ENCODE measurements at places on chromosomes 6 and 20.

DNA sequence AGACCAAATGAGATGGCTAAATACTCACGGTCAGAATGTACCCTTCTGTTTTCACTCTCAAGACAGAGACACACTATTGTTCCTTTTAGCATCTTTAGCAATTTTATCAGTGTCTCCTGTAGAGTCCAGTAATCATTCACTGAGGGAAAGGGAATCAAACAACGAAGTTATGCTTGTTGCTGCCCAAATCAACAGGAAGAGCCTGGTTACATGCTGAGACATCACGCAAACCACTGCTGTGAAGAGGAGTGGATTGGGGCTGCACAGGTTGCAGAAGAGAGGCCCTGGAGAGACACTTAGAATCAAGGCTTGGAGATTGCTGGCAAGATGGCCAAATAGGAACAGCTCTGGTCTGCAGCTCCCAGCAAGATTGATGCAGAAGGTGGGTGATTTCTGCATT, 40.5 kb upstream of the B3GAT2 start:
- no peak for DNase-seq

DNA sequence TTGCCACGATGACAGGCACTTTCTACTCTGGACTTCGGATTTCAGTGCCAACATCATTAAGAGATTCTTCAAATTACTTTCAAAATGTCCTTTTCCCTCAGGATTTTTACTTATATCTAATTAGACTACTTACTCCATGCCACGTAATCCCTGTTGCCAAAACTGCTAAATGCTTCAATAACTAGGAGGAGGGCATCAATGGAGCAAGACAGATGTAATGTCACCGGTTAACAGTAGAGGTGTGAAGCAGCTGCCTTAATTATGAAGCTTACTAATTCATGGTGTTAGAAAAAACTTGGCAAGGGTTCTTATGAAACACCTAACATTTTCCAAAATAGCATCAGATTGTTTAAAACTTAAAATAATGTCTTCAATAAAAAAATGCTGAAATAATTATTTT, 111.2 kb upstream of the SIM1 start:
- no peak for DNase-seq

DNA sequence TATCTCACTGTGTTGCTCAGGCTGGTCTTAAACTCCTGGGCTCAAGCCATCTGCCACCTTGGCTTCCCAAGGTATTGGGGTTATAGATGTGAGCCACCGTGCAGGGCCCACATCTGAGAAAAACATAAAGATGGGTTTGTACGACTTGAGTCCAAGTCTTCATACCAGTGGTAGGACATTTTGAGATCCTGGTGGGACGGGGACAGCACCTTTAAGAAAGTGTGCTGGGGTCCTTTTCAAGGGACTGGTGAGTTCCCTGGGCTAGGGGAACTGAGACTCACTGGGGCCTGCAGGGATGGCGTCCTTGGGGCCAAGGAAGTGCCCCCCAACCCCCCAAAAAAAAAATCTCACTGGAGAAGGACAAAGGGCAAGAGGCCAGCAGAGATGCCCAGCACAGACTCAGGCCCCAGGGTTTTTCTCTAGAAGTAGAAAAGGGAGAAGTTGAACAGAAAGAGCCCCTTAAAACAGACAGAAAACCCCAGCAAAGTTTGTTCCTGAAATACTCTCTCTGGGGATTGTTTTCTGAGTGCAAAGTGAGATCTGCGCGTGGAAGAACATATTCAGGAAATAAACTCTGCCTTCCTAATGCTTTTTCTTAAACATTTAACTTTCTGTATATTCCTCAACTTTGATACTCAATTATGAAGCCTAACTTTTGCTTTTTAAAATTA, 10.7 kb downstream of the OSBPL2 start:
- no peak for DNase-seq

GRCh38 chr6:22326500-22326899, 29.7 kb upstream of the PRL start:
- no peak for DNase-seq

DNA sequence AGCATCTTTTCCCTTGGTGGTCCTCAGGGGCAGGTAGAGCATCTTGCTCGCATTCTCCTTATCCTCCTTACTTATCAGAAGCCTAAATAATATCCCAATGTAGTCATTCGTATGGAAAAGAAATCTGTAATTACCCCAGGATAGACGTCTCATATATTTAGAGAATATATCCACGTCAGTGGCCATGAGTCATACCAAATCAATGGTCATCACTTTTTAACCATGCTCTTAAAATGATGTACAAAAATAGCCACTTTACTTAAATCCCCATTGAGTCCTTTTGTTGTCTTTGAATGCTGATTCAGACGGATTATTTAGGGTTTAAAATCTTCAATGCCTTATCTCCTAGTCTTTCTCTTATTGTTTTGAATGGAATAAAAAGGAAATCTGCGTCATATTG, 231.7 kb upstream of the STXBP5 start:
- no peak for DNase-seq

DNA sequence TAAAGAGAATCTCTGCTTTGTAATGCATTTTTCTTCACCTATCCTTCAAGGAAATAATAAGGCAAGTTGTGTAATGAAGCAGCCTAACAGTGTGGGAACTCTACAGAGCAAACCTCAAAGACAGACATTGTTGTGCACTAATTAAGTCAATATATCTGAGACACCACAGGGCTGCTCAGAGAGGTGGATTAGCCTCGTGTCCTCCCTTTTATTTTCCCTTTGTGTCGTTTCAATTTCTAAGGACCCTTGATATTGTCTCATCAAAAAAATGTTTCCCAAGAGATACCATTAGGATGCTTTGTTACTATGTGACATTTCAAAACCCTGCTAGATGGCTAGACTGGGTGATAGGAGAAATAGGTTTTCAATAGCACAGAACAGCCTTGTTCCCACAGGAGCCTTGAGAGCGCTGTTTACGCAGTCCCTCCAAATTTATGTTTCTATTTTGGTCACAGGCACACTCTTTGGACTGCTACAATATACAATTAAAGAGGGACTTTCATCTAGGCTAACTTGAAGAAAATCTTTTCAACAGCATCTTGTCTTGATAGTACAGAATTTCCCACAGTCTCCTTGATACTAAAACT, 23.1 kb downstream of the UBE3D start:
- DNase-seq = no peak

DNA sequence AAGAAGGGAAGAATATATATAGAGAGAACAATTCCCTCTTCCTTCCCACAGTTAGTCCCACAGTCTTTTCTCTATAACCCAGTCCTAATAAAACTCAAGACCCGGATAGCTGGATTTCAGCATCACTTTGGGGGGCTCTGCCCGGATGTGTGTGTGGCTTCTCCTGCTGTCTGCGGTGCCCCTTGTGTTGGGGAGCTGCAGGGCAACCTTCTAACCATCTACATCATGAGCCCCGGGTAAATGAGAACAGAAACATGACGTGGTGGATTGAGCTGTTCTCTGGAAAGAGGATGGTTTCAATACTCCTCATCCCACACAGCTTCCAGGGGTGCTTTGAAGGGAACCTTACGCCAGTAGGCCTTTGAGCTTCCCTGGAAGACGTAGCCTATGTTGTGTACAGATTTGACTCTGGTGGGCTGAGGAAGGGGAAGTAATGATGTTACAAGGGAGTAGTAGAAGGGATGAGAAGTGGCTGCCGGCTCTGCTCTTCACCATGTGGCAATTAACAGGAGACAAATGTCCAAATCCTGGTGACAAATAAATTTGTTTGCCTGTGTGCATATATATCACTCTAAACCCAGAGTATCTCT, 13.5 kb upstream of the PRDM1 start:
- DNase-seq = no peak
